Left colon (tissue), 2 donors: ENCODE measurements at places on chromosomes 13 and 19. TPM values are rescaled to one million over a fixed set of nuclear protein-coding genes. Genes with fewer than 3 reads are reported as not detected.

DNA sequence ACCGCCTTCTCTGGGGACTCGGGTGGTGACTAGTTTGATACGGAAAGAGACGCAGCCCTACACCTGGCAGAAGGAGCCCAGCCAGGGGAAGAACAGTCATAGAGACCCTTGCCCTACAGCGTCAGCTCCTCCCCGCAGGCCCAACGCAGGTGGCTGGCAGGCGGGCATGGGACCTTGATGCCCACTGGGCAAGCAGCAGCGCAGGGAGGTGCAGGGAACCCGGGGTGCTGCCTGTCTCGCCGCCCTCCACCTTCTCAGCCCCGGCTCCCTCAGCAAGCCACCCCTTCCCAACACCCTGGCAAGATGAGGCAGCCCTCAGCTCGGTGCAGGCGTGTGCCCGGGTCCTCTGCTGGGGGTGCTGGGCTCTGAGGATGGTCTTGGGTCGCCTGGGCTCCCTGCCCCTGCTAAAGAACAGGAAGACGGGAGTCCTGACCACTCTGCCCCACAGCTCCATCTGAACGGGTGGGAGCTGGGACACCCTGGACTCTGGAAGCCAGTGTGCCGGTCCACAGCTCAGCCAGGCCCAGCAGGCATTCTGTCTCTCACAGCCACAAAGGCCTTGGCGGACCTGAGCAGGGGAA is 9.0 kb downstream of the MIER2 start:
- no peak for DNase-seq

DNA sequence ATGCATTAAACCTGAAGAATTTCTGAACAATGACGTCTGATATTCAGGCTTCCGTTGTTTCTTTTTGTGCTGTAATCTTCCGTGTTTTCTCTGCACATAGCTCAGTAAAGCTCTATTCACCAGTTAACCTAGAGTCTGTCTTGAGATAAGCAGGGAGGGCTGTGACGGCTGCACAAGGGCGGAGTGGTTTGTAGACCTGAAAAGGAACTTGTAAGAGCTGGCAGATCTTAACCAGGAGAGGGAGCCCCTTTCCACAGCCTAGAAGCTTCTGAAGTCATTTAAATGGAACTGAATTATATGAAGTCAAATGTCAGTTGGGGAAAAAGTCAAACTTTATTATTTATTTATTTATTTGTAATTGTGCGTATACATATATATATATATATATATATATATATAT is 27.5 kb downstream of the DPRX start:
- DNase-seq, result no peak

- DNase-seq, result no peak
These were observed 35.5 kb downstream of the TMED1 start for GRCh38 chr19:10800488-10800887.

DNA sequence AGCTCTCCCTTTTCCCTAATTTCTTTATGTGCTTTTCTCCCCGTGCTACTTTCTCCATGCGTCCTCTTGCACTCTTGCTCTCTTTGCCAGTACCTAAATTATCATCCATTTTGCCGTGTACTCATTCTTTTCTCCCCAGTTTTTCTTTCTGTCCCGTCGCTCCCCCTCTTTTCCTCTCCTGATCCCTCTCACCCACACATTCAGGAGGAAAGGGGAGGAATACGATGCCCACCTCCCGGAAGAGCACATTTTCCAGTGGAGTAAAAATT is 821 bp downstream of the ZNF616 start:
- no peak for DNase-seq

GRCh38 chr19:31534786-31535657 is 185.8 kb upstream of the TSHZ3 start:
- no peak for DNase-seq

FFAR3 gene
- total RNA-seq, result not detected

GRCh38 chr19:3976495-3977241 is 5.8 kb upstream of the DAPK3 start:
- no peak for DNase-seq

DNA sequence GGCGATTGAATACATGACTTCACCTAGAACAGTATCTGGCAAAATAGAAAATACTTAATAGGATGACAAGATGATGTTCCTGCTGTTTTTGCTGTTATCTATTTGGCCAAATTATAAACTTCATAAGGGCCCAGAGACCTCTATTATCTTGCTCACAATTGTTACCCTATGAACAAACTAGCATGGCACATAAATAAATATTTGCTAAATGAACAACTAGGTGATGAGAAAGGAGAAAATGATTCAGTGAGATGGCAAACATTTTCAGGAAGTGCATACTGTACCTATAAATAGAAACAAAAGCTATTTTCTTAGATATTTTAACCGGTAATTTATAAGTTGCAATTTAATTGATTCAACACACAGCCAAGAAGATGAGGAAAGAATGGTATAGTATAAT is 78.4 kb downstream of the FAM216B start:
- no peak for DNase-seq

PSG3 gene
- not detected for total RNA-seq

DNA sequence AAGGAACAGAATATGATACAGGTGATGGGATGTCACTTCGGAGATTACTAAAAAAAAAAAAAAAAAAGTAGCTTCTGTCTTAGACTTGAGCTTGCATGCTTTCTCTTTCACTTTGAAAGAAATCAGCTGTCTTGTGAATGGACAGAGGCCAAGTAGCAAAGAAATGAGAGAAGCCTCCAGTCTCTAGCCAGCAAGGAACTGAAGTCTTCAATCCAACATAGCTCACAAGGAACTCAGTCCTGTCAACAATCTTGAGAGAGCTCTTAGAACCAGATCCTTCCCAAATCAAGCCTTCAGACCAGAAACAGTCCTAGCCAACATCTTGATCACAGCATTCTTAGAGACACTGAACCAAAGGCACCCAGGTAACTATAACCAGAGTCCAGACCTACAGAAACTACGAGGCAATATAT is 7.7 kb downstream of the N4BP2L2 start:
- DNase-seq, result no peak

- DNase-seq, result no peak
These were observed 7.4 kb upstream of the TBXA2R start for GRCh38 chr19:3613818-3614661.

DNA sequence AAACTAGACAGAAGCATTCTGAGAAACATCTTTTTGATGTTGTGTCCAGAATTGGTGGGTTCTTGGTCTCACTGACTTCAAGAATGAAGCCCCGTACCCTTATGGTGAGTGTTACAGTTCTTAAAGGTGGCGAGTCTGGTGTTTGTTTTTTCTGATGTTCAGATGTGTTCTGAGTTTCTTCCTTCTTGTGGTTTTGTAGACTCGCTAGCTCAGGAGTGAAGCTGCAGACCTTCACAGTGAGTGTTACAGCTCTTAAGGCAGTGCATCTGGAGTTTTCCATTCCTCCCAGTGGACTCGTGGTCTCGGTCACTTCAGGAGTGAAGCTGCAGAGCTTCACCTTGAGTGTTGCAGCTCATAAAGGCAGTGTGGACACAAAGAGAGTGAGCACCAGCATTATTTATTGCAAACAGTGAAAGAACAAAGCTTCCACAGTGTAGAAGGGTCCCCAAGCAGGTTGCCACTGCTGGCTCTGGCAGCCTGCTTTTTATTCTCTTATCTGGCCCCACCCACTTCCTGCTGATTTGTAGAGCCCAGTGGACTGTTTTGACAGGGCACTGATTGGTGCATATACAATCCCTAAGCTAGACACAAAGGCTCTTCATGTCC is 1820.8 kb downstream of the UQCRFS1 start:
- DNase-seq, result no peak

DNA sequence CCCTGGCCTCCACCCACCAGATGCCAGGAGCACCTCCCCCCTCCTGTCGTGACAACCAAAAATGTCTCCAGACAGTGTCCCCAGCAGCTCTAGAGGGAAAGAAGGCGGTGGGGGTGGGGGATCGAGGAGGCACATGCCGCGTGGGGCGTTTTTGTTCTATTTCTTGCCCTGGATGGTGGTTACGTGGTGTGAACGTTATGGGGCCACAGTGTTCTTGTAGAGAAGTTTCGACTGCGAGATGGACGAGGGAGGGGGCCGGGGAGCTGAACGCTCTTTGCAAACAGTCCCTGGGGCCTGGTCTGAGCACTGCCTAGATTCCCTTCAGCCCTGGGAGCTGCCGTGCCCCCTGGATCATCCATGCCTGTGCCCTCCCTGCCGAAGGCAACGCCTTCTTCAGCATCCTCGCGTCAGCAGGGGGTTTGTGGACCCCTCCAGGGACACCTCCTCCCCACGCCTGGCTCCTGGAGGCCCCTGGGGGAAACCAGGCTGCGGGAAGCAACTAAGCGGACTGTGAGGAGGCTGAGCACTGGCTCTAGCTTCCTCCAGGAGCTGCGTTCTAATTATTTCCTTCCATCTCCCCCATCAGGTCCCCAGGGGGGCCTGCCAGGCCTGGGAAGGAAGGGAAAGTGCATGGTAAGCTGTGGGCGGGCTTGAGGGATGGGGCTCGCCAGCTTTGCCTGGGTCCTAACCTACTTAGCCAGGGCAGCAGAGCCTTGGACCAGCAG is 131.5 kb downstream of the IER2 start:
- DNase-seq, result no peak

- DNase-seq, result no peak
These were observed 37.2 kb upstream of the SOHLH2 start for GRCh38 chr13:36251526-36251925.

LYL1 gene
- 2.0 TPM for total RNA-seq

ZNF560 gene
- total RNA-seq, result not detected

- DNase-seq, result no peak
These were observed 681 bp downstream of the SLC5A5 start for GRCh38 chr19:17872251-17873001.

GRCh38 chr13:23963947-23964346 is 66.6 kb upstream of the C1QTNF9B start:
- no peak for DNase-seq

CGB3 gene
- not detected for total RNA-seq

DNA sequence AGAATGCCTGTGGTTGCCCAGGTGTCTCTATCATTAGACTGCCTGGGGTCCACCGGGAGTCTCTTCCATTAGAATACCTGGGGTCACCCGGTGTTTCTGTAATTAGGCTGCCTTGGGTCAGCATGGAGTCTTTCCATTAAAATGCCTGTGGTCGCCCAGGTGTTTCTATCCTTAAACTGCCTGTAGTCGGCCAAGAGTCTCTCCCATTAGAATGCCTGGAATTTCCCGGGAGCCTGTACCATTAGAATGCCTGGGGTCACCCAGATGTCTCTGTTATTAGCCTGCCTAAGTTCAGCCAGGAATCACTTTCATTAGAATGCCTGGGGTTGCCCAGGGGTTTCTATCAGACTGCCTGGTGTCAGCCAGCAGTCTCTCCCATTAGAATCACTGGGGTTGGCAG is 1492.8 kb downstream of the UQCRFS1 start:
- DNase-seq, result no peak

- DNase-seq, result no peak
These were observed 5.1 kb upstream of the COMP start for GRCh38 chr19:18796239-18796638.

DNA sequence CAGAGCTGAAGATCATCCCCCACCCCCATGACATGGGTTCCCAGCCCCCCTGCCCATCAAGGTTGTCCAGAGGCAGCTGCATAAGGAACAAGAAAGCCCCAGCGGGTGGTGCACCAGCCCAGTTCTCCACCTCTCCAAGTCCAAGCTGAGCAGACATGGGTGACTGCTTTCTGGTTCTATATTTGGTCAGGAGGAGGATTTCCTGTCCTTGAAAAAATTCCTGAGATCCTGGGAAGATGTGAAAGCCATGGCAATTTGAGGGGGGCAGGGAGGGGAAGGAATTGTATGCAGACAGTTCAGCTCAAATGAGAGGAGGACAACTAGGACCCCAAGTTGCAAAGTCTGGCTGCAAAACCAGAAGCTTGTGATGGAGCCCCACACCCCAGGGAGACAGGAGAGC is 55.4 kb upstream of the ADGRE5 start:
- DNase-seq, result no peak

DNA sequence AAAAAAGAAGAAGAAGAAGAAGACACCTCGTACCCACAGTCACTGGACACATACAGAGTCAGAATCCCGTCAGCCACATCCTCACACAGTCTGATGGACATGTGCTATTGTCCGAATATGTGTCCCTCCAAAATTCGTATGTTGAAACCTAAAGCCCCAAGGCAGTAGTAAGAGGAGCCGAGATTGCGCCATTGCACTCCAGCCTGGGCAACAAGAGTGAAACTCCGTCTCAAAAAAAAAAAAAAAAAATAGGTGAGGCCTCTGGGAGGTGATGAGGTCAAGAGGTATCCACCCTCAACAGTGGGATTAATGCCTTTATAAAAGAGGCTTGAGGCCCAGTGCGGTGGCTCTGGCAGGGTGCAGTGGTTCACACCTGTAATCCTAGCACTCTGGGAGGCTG is 2.6 kb upstream of the DENND1C start:
- no peak for DNase-seq

DNA sequence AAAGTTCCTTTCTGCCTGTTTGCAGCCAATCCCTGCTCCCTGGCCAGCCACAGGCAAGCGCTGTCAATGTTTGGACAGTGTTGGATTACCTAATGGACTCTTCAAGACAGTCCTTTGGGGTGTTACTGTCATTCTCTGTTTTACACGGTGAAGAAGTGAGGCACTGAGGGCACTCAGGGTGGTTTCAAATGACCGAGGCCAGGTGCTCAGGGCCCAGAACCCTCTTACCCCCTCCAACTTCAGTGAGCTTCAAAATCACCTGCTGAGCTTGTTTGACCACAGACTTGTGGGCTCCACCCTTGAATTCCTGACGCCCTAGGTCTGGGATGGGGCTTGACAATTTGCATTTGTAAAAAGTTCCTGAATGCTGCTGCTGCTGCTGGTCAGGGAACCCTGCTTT is 97.9 kb downstream of the GGACT start:
- DNase-seq, result no peak

DNA sequence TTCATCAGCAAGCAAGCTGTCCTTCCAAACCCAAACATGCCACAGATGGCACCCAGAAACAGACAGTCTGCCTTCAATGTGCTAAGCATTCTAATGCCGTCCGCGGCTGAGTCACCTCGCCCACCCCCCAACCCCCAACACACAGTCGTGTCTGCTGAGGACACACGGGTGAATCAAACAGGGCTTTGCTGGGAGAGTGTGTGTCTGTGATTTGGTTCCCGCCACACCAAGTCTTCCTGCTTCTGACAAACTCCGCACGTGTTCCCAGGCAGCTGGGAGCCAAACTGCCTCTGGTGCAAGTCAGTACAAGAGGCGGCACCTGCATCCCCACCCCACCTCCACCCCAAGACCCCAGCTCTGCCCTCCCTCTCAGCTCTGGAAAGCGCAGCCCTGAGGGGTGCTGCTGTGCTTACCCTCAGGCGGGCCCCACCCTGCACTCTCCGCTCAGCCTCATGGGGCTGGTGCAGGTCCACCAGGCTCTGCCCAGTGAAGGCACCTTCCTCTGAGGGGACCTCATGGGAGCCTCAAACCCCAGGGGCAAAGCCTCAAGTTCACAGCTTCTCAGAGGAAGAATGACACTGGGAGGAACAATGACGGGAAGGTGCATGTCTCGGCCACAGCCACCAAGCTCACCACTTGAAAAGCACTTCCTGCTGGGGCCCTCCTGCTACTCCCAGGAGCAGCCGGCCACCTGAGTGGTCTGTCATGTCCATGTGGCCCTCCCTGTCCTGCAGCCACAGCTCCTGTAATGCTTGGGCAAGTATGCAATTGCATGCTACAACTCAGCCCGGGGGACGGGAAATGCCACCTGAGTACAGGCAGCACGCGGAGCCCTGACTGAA is 15.0 kb upstream of the SLC35E1 start:
- DNase-seq, result peak; percentile 48

GRCh38 chr13:66585669-66586203 is 644.4 kb downstream of the PCDH9 start:
- no peak for DNase-seq

GRCh38 chr13:94063848-94064247 is 415.6 kb downstream of the DCT start:
- no peak for DNase-seq

TMEM221 gene
- 0.18 TPM for total RNA-seq

CRX gene
- total RNA-seq, result not detected
